Hematopoietic multipotent progenitor cell treated with erythropoietin and hydrocortisone succinate and interleukin-3 and kit ligand, for 8 days (in vitro differentiated cells): ENCODE measurements at places on chromosomes 7 and 10.

DNA sequence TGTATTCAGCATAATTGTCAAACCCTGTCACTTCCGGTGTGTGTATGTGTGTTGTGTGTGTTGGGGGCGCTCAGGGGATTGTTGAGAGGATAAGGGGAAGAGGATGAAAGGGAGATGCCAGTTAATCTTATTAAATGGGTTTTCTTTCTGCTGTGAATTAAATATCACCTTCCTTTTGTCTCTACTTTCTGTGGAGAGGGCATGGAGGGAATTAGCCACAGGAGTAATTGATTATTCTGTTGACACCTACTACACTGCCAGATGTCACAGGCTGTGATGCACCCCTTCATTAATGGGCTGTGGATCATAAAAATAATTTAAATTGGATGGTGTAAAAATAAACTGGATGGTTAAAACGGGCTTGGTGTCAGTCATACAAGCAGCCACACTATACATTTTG is 311.9 kb downstream of the MDFIC start:
- no peak for DNase-seq

- DNase-seq = no peak
Observed at GRCh38 chr10:4474829-4475228, 351.2 kb upstream of the AKR1E2 start.

- DNase-seq = no peak
Observed at GRCh38 chr10:33227489-33227888, 107.0 kb downstream of the NRP1 start.

DNA sequence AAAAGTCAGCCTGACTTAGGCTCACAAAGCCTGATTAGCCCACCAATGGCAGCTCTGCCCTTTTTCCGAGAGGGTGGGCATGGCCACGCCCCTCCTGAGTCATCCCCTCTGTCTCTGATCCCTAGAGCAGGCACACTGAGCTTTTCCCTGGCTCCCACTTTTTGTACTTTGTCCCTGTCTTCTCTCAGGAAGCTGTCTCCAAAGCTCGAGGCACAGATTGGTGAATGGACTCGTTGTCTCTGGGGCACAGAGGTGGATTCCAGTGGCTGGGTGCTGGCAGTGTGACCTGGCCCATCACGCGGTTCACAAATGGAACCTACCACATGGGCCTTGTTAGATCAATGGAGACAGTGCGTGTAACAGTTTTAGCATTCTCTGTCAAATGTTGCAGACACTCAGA is 313.5 kb downstream of the WDR37 start:
- no peak for DNase-seq

- DNase-seq = no peak
Observed at GRCh38 chr7:50828801-50829200, 46.1 kb upstream of the GRB10 start.
